ENCODE measurements at places on chromosomes 6 and 20.

DNA sequence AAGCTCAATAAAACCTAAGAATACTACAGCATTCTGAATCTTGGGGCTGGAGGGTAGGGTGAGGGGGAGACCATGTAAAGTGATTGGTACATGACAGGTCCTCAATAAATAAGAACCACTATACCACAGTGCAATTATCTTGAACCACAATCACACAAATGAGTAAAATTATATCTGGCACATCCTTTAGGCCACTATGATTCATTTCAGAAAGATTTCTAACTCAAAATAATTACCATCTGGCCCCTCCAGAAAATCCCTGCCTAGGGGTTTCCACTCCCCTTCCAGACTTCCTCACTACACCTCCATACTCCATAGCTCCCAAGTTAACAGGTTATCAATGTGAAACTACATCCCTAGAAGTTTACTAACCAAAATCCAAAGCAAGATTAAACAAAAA lies 19.7 kb downstream of the AKIRIN2 start:
- DNase-seq = no peak

DNA sequence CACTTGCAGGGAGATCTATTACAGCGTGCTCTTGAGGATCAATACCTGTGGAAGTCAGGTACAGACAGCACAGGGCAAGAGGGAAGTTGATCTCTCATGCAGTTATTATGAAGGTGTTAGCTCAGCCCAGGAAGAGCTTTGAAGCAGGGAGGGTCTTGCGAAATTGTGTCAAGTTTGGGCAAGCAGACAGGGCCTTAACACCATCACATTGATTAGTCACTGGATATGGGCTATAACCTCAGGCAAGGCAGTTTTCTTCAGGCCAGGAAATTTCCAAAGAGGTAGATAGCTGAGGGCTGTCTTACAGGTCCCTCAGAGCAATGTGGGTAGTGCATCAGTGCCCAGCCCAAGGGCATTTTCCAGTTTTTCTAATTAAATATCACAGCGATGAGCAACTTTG lies 643.8 kb downstream of the DHX35 start:
- DNase-seq = no peak

DNA sequence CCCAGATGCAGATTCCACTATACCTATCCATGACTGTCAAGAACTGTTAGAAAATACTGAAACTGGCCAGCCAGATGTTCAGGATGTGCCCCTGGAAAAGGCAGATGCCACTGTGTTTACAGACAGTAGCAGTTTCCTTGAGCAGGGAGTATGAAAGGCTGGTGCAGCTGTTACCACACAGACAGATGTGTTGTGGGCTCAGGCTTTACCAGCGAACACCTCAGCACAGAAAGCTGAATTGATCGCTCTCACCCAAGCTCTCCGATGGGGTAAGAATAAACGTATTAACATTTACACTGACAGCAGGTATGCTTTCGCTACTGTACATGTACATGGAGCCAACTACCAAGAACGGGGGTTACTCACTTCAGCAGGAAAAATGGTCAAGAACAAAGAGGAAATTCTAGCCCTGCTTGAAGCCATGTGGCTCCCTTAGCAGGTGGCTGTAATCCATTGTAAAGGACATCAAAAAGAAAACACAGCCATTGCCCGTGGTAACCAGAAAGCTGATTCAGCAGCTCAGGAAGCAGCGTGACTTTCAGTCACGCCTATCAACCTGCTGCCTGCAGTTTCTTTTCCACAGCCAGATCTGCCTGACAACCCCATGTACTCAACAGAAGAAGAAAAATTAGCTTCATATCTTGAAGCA lies 459.7 kb upstream of the HTR1E start:
- DNase-seq = no peak

DNA sequence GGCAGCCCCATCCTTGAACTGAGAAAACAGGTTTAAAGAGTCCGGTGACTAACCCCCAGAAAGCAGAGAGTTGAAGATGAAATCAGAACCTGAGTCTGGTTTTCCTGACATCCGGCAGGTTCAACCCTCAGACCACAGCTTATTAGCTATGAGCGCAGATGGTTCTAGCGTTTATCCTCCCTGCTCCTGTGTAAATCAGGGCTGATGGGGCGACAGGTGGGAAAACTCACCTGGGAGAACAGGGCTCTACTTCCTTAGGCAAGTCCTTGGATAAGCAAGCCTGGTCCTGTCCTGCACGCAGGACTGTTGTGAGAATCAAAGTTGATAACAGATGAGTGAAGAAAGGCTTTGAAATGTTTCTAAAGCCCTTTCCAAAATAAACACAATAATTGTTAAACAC lies 31.4 kb downstream of the GHRH start:
- no peak for DNase-seq

- peak; percentile 87 for DNase-seq
Observed at GRCh38 chr6:44127186-44128019, at the start of the genes MRPL14 and TMEM63B. TSS of gene MRPL14 (minus strand) at chr6:44127452. CDS start at chr6:44116611, 10,841 bp downstream. TSS of gene TMEM63B (plus strand) at chr6:44127554. CDS start at chr6:44134585, 7,031 bp downstream.

DNA sequence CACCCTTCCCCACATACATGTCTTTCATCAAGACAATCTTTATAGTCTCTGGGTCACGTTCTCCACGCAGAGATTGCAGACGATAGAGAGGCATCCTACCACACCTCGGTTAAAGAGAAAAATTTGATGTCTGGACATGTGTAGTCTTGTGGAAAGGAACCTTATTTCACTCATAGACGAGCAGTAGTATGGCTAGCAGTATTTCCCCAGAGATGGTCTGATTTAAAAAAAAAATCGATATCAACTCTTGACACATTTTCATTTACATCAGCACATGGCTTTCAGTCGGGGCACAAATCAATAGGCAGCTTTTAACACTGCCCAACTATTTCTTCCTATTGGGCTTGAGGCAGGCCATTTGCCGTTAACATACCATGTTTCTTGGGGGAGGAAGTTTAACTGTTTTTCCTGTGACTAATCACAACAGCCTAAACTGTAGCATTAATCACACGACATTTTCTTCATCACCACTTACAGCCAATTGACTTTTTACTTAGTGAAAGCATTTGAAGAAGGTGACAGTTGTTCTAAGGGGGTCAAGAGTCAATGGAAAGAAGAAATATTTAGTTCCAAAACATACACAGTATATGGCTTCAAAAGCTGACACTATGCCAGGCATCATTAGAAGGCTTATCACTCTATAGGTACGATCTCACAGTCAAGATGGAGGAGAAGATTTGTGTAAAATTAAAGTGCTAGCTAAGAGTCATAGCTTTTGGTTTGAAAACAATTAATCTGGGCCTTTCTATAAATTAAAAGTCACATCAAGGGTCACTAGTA lies 129.5 kb upstream of the HDAC2 start:
- no peak for DNase-seq

- peak; percentile 4 for DNase-seq
Observed at GRCh38 chr6:12605888-12606345, 110.7 kb upstream of the PHACTR1 start.

- DNase-seq = peak; percentile 68
Observed at GRCh38 chr20:39048000-39048696, 86.0 kb downstream of the DHX35 start.

DNA sequence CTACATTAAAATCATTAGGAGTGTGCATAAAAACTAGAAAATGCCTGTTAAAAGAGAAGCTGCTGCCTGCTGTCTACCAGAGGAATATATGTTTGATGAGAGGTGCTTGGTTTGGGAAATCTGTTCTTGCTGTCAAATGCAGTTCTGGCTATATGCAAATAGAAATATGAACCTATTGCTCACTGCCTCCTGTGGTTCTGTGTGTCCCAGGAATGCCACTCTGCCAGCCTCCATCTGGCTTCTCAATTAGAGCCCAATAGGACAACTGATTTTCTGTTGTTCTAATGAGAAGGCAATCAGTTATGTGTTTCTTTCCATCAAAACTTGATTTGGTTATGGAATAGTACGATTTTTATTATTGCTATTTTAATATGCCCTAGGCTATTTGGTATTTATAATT lies 759.7 kb downstream of the HDGFL1 start:
- DNase-seq = no peak

DNA sequence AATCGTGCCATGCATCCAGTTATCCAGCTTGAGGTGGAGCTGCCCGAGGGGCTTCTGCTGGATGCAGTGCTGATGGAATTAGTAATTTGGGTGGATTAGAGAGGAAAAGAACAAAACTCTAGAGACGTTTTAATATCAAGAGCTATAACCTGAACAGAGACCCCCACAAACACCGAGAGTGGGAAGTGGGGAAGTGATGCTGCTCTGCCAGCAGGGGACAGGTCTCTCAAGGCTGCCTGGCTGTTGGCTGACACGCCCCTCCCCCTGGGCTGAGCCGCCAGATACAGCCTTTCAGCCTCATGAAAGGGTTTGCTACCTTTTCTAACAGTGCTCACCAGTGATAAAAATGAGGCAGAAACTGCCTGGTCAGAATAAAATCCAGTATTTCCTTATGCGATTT lies 9.6 kb downstream of the LEMD2 start:
- DNase-seq = no peak

- no peak for DNase-seq
Observed at GRCh38 chr6:124958759-124959354, 3.4 kb upstream of the RNF217 start.

GRCh38 chr6:52815167-52816092 lies 11.8 kb upstream of the GSTA1 start:
- peak; percentile 16 for DNase-seq

GRCh38 chr6:35209622-35210247 lies 4.0 kb upstream of the SCUBE3 start:
- DNase-seq = no peak

GRCh38 chr6:136511397-136511796 lies 38.8 kb downstream of the MAP7 start:
- DNase-seq = no peak

GRCh38 chr6:31386977-31387376 lies 16.4 kb upstream of the MICA start:
- no peak for DNase-seq

- no peak for DNase-seq
Observed at GRCh38 chr20:56437196-56437960, 25.3 kb downstream of the CASS4 start.

- DNase-seq = no peak
Observed at GRCh38 chr6:79201983-79202382, 32.5 kb downstream of the HMGN3 start.

DNA sequence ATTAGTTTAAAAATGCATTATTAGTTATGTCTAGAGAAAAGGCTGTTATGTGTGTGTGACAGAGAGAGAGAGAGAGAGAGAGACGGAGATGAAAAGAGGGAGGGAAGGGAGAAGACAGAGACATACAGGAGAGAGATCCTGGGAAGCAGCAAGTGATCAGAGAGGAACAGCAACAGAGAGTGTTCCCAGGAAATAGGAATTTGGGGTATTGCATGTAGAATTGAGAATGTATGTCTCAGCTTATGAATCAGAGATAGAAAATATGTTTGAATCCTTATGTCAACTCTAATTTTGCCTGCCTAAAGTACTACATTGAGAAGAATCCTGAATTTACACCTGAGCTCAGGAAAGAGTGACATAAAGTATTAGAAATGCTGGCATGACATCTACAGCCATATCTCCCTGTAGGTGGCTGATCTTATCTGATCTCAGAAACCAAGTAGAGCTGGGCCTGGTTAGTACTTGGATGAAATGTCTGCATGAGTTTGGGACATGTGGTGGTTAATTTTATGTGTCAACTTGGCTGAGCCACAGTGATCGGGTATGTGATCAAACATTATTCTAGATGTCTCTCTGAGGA lies 130.6 kb downstream of the TENT5A start:
- no peak for DNase-seq

DNA sequence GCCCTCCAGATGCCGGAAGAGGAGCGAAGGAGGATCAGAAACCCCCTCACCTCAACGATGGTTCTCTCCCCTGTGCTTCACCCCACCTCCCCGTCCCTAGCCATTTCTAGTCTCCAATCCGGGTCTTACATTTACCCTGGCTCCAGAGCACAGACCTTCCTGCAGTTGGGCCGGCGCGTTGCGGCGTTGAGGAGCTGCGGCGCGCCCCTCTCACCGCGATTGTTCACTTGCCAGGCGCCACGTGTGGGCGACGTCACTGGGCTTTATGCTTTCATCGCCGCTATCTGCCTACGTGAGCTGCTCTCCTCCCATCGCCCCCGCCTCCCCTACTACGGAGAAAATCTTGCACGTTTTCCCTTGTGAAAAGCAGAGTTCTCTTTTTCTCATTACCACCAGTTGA lies at the start of gene CRISP2:
TSS of gene CRISP2 (minus strand) at position 198 of the 400 bp plus-strand sequence. CDS start 4,347 bp downstream, outside the sequence.
- no peak for DNase-seq

DNA sequence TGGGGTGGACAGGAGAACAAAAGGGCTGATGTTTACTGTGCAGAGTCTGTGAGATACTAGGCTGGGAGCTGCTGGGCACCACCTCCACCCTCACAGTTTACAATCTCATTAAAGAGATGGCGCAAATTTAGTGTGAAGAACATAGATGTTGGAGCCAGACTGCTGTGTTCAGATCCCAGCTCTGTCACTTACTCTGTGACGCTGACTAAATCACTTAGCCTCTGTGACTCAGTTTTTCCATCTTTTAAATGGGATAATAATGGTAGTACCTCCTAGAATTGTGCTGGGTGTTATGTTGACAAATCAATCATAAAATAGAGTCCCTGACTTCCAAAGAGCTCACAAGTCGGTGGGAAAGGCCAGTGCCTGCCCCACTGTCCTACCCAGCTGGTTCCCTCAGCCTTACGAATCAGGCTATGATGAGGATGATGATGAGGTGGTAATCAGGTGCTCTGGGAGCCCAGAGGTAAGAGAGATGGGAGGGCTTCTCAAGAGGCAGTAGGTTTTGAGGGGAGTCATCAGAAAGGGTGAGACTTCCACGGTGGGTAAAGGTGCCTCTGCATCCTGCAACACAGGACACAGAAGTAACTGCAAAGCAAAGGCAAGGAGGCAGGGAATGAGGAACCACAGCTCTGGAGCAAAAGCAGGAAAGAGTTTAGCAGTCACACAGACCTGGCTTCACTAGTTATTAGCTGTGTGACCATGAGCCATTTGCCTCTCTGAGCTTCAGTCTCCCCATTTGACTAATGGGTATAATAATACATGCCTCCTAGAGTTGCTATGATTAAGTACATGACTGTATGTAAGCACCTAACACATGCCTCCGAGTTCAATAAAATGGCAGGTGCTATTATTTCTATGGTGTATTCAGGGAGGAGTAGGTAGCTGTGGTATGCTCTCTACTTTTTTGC lies 8.9 kb downstream of the FYN start:
- no peak for DNase-seq

- no peak for DNase-seq
Observed at GRCh38 chr6:153771577-153771976, 267.5 kb upstream of the OPRM1 start.

DNA sequence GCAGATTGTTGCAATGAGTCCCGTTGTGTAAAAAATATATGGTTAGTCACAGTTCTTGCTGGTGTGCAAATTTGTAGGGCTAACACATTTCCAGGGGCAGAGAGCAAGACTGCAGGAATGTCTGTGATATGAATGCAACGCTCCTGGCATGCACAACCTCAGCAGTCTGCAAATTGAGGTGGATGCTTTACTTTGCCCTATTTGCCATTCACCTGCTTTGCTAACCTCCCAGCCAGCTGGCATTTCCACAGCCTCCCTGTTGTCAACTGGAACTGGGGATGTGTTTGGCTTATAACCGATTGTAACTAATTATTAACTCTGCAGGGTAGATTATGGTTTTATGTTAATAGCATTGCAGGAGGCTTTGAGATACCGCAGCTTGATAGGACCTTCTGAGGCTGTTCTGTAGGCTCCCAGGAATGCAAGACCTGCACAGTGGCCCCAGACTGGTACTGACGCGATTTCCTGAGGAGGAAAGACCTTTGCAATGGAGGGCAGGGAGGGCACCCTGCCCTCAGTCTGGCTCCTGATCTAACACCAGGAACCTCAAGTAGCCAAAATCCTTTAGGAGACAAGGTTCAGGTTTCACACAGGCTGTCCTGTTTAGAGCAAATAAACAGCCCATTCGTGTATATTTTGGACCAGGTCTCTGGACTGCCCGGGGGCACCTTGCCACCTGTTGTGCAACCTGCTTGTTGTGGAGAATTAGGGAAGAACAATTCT lies 53.4 kb downstream of the EDN1 start:
- DNase-seq = no peak

All from stimulated activated CD4-positive, alpha-beta T cell treated with anti-CD3 and anti-CD28 coated beads, Interleukin-4, amount 100 ng/mL, for 48 hours (primary cell).